Lung microvascular endothelial cell (primary cell): ENCODE measurements at places on chromosomes 5 and 9. TPM values are rescaled to one million over a fixed set of nuclear protein-coding genes. Genes with fewer than 3 reads are reported as not detected.
A peak's percentile ranks its signal among the peaks of the same experiment; 100 is the strongest.

DNA sequence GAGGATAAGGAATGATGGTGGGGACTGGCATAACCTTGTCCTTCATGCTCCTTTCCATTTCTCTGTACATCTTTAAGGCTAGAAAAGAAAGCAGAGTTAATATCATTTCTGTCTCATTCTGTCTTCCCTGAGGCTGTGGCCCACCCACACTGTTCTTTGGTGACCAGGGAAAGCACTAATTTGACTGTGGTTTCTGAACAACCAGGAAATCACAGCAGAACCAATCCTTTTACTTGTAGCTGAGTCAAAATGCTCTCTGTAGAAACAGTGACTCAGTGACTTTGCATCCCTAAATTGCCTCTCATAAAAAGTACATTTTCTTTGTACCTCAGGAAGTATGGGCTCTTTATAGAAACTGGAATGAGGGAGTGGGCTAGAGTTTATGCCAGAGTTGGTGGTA is 28.1 kb downstream of the IL33 start:
- DNase-seq, result peak; percentile 13

GRCh38 chr9:91033797-91034196 is 232.2 kb downstream of the SYK start:
- DNase-seq, result peak; percentile 56

GRCh38 chr5:116651653-116652052 is 77.0 kb upstream of the SEMA6A start:
- DNase-seq, result no peak

DNA sequence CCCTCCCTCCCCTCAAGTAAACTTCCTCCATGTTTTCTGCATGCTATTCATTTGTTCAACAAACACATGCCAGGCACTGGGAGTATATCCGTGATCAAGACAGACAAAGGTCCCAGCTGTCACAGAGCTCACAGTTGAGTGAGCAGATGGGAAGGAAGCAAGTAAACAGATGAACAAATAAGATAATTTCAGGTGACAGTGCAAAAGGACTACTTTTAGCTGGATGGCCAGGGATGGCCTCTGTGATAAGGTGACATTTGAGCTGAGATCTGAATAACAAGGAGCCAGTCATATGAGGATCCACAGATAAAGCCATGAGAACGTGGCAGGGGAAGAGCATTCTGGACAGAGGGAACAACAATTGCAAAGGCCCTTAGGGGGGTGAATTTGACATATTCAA is 121.7 kb upstream of the RAD23B start:
- no peak for DNase-seq

- no peak for DNase-seq
Observed at GRCh38 chr5:135723491-135723890, 111.0 kb upstream of the SLC25A48 start.

DNA sequence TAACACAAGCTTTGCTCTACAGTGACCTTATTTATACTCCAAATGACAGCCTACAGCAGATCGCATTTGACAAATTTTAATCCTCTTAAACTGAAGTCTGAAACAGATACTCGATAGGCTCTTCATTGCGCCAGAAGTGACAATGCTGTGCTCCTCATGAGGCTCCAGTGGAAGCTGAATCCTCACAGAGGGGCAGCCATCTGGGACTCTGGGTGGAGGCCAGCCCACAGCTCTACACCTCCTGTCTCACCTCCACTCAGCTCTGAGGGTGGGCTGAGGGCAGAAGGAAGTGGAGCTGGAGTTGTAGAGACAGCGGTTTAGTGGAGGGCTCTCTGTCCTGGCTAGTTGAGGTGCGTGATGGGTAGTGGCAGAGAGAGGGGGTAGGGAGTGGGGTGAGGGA is 283.3 kb upstream of the ANKRD55 start:
- DNase-seq, result no peak

DNA sequence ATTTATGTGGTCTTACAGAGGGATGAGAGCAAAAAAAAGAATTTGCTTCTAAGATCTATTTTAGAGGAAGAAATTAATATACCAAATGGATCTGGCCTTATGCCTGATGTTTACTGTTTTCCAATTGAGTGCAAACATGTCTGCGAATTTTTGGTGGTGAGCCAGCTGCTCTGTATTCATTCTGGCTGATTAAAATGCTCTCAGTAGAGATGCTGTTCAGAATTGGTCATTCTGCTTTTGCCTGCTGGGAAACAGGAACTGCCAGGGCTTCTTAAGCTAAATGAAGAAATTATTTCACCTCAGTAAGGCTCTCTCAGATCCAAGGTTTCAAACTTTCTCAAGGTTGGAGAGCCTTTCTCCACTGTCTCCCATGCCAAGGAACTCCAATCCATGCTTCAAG is 132.0 kb upstream of the SV2C start:
- no peak for DNase-seq

RAI14 gene
- total RNA-seq, result 116 and 187 TPM in 2 replicates

ACOT12 gene
- total RNA-seq, result not detected in 2 replicates

KCTD16 gene
- under 0.01 TPM in 2 replicates for total RNA-seq
